ENCODE measurements at places on chromosomes 13 and 19.

GRCh38 chr13:61261746-61262472 lies 153.7 kb downstream of the PCDH20 start:
- DNase-seq = no peak

GRCh38 chr13:101383595-101383994 lies 32.7 kb downstream of the NALCN start:
- DNase-seq = no peak

GRCh38 chr19:35760711-35761349 lies 2.9 kb downstream of the PROSER3 start:
- DNase-seq = no peak

DNA sequence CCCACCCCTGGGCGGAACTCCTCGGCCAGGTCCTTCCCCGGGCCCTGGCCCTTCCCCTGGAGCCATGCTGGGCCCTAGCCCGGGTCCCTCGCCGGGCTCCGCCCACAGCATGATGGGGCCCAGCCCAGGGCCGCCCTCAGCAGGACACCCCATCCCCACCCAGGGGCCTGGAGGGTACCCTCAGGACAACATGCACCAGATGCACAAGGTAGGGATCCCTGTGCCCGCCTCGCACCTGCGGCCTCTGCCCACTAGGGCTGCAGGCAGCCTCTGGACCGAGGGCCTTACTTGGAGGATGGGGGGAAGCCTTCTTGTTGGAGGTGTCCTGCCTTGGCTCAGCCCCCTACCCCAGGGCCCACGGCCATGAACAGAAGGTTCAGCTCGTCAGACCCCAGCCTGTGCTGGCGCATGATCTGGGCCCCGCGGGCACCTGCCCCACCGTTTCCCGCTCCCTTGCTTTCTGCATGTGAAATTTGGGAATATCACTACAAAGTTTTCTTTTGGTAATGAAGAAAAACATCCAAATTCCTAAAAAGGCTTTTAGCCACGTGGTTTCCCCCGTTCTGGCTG lies 23.4 kb downstream of the SMARCA4 start:
- no peak for DNase-seq

Data from Right ventricle myocardium inferior (tissue), 1 donor.